T-helper 17 cell (primary cell): ENCODE measurements at places on chromosomes 1 and 21.

DNA sequence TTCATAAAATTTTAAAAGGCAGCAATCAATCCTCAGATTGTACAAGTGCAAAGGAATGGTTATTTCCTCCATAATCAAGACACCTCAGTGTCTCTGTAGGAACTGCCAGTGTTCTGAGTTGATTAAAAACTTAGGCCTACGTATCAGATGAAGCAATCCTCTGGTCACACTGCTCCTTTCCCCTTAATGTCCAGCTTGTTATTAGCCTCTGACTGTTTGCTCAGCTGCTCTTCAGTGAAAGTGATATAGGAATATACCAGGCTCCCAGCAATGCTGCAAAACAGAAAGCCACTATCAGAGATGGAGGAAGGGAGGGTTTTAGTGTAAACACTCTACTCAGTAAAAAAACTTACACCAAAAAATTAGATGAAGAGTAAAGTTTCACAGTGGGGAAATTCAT, 49.8 kb downstream of the SLC35D1 start:
- no peak for DNase-seq
- peaks cover 8% of the 10 kb centered on the region for H3K36me3 ChIP-seq
- H3K27ac ChIP-seq, result no peak overlapping the region
- peaks cover 30% of the 10 kb centered on the region for H3K4me1 ChIP-seq
- H3K4me3 ChIP-seq, result no peak overlapping the region

DNA sequence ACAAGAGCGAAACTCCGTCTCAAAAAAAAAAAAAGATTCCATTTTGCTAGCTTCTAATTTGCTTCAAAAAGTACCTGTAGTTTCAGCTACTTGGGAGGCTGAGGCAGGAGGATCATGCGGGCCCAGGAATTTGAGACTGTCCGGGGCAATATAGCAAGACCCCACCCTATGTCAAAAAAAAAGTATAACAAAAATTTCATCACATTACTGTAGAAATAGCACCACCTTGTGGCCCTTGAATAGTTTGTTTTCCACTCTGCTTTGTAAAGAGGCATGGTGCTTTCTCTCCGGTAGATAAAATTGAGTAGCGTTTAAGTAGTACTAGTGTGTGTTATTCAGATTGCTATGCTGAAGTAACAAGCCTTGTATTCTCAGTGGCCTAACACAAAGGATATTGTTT, 18.2 kb upstream of the MSTO1 start:
- H3K4me1 ChIP-seq, result peaks cover 4% of the 10 kb centered on the region
- no peak overlapping the region for H3K4me3 ChIP-seq
- no peak for DNase-seq
- no peak overlapping the region for H3K27ac ChIP-seq

DNA sequence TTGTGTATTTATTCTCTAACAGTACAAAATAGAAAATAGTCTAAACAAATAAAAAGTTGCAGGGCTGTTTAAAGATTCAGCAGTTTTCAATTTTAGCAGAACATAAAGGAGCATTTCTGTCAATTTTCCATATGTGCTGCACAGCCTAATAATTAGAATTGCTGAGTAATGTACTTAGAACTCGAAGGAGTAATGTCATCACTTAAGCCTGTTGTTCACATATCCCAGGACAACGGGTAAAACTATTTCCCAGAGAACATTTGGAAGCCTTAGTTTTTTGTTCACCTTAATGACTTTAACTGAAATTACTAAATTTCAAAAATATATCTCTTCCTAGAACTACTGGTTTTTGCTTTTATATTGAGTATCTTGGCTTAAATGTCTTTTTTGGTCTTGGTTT, 81.6 kb downstream of the ZP4 start:
- no peaks in the 10 kb centered on the region for H3K36me3 ChIP-seq
- no peak overlapping the region for H3K27ac ChIP-seq
- H3K4me1 ChIP-seq, result no peaks in the 10 kb centered on the region
- no peak overlapping the region for H3K4me3 ChIP-seq

DNA sequence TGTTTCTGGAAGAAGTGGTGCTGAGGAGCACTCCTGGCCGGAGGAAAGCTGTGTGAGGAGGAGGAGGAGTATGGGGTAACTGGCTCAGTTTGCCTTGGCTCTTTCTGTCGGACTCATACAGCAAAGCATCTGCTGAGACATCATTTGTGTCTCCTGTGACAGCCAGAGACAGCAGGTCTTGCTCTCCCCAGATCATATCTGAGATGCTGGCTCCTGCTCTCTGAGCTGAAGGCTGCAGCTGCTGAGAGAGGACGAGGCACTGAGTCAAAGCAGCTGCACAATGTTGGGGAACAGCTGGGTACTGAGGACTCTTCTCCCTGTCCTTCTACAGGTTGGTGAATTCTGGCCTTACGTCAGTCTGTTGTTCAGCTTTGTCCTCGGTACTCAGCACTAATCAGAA, 14.3 kb downstream of the OR2B11 start:
- H3K36me3 ChIP-seq, result peaks cover 27% of the 10 kb centered on the region
- no peak for DNase-seq
- H3K4me3 ChIP-seq, result no peak overlapping the region
- peaks cover 10% of the 10 kb centered on the region for H3K4me1 ChIP-seq

GRCh38 chr1:64073705-64074104, 129.7 kb upstream of the UBE2U start:
- no peak for DNase-seq
- H3K27ac ChIP-seq, result peak overlapping the region; percentile 10
- H3K4me1 ChIP-seq, result no peaks in the 10 kb centered on the region
- no peak overlapping the region for H3K4me3 ChIP-seq

DNA sequence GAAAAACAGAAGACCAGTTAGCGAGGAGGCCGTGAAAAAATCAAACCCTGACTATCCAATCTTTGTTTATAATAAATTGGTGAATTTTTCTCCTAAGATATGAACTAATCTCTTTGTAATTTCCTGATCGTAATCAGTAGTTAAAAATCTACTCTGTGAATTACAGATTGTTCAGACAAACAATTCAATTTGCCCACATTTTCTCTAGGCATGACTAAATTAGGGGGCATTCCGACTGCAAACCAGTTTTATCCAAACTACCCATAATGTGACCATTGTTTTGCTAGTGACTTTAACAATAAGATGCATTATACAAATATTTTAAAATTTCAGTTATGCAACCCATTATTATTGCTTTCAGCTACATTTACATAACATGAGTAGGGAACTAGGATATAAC, 546.9 kb upstream of the ADAMTS5 start:
- no peak overlapping the region for H3K4me3 ChIP-seq
- no peak overlapping the region for H3K27ac ChIP-seq
- no peaks in the 10 kb centered on the region for H3K27me3 ChIP-seq
- H3K4me1 ChIP-seq, result no peaks in the 10 kb centered on the region

GRCh38 chr1:31944205-31945089, 6.3 kb upstream of the PTP4A2 start:
- H3K27ac ChIP-seq, result peak overlapping the region; percentile 89
- H3K36me3 ChIP-seq, result no peaks in the 10 kb centered on the region
- peak; percentile 66 for DNase-seq

DNA sequence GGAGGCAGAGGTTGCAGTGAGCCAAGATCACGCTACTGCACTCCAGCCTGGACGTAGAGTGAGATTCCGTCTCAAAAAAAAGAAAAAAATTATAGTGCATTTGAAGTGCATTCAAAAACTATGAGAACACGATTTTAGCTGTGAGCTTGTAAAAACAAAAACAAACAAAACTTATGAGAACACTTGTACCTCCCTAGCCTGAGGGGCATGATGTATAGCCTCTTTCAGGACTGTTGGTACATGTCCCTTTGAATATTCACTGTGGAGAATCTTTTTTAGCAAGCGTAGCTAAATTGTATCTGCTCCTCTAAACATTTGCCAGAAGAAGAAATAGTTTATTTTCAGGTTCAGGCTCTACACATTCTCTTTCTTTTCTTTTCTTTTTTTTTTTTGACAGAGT, 9.5 kb upstream of the DEGS1 start:
- DNase-seq, result no peak
- no peaks in the 10 kb centered on the region for H3K27me3 ChIP-seq
- H3K4me1 ChIP-seq, result peaks cover 24% of the 10 kb centered on the region
- no peak overlapping the region for H3K27ac ChIP-seq

DNA sequence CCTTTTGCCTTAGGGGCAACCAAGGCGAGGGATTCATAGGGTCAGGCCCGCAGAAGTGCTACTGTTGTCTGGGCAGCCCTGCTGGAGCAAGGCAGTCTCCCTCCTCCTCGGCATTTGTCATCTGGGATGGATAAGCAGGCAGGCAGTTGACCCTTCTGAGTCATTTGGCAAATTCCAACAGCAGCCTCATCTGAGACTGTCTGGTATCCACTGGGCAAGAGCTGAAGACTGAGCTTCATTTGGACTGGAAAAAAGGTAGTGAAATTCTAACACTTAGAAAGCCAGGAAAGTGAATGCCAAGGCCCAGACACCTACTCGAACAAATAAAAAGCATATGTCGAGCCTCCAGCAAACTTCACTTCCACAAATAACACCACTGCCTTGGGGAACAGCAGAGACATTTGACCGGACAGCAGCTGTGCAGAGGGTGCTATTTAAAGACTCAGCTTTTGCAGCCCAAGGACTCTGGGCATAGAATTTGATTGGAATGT, 4.0 kb upstream of the ZBTB40 start:
- H3K4me3 ChIP-seq, result no peak overlapping the region
- peaks cover 3% of the 10 kb centered on the region for H3K36me3 ChIP-seq
- peaks cover 12% of the 10 kb centered on the region for H3K4me1 ChIP-seq
- no peak for DNase-seq
- H3K27ac ChIP-seq, result no peak overlapping the region

- no peak for DNase-seq
- no peaks in the 10 kb centered on the region for H3K4me1 ChIP-seq
- no peak overlapping the region for H3K27ac ChIP-seq
- H3K4me3 ChIP-seq, result no peak overlapping the region
- no peaks in the 10 kb centered on the region for H3K27me3 ChIP-seq
Observed at GRCh38 chr1:219476116-219476515, 136.8 kb downstream of the ZC3H11B start.

GRCh38 chr1:194024659-194025058, 838.2 kb upstream of the B3GALT2 start:
- no peak for DNase-seq
- H3K27ac ChIP-seq, result no peak overlapping the region
- H3K4me3 ChIP-seq, result no peak overlapping the region
- H3K36me3 ChIP-seq, result peaks cover 2% of the 10 kb centered on the region
- H3K4me1 ChIP-seq, result no peaks in the 10 kb centered on the region

- DNase-seq, result no peak
- H3K27me3 ChIP-seq, result peaks cover 43% of the 10 kb centered on the region
- H3K4me3 ChIP-seq, result no peak overlapping the region
- H3K4me1 ChIP-seq, result no peaks in the 10 kb centered on the region
- no peak overlapping the region for H3K27ac ChIP-seq
- peaks cover 3% of the 10 kb centered on the region for H3K36me3 ChIP-seq
Observed at GRCh38 chr1:4590756-4591155, 63.7 kb upstream of the AJAP1 start.

- H3K27me3 ChIP-seq, result peaks cover 12% of the 10 kb centered on the region
- DNase-seq, result no peak
- no peak overlapping the region for H3K4me3 ChIP-seq
- no peaks in the 10 kb centered on the region for H3K4me1 ChIP-seq
- H3K27ac ChIP-seq, result no peak overlapping the region
Observed at GRCh38 chr1:38083541-38083940, 36.9 kb upstream of the POU3F1 start.

GRCh38 chr1:168555508-168556046, 11.8 kb upstream of the XCL2 start:
- peaks cover 5% of the 10 kb centered on the region for H3K4me1 ChIP-seq
- peaks cover 2% of the 10 kb centered on the region for H3K36me3 ChIP-seq
- H3K27me3 ChIP-seq, result no peaks in the 10 kb centered on the region

- no peak for DNase-seq
- no peak overlapping the region for H3K4me3 ChIP-seq
- H3K27me3 ChIP-seq, result no peaks in the 10 kb centered on the region
- H3K27ac ChIP-seq, result no peak overlapping the region
- H3K4me1 ChIP-seq, result peaks cover 9% of the 10 kb centered on the region
- H3K36me3 ChIP-seq, result peaks cover 3% of the 10 kb centered on the region
Observed at GRCh38 chr1:225915538-225915991, 8.5 kb downstream of the PYCR2 start.

GRCh38 chr1:76164165-76164564, 89.6 kb downstream of the ST6GALNAC3 start:
- no peak for DNase-seq
- no peaks in the 10 kb centered on the region for H3K27me3 ChIP-seq

DNA sequence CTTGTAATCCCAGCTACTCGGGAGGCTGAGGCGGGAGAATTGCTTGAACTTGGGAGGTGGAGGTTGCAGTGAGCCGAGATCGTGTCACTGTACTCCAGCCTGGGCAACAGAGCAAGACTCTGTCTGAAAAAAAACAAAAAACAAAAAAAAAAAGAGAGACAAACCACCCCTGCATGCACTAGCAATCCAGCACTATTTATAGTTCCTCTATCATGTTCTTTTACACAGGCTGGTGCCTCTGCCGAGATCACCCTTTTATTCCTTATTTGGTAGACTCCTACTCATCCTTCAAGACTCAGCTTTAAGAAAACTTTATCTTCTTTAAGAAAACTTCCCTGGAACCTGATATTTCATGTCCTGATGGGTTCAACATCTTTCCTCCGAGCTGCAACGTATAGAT, 10.8 kb downstream of the FMO5 start:
- no peaks in the 10 kb centered on the region for H3K27me3 ChIP-seq
- H3K4me3 ChIP-seq, result no peak overlapping the region
- DNase-seq, result no peak
- no peaks in the 10 kb centered on the region for H3K4me1 ChIP-seq

GRCh38 chr1:12690156-12690555, 25.8 kb upstream of the AADACL3 start:
- peaks cover 34% of the 10 kb centered on the region for H3K27me3 ChIP-seq
- no peak overlapping the region for H3K27ac ChIP-seq
- H3K36me3 ChIP-seq, result no peaks in the 10 kb centered on the region
- DNase-seq, result no peak

- H3K4me3 ChIP-seq, result no peak overlapping the region
- DNase-seq, result no peak
- H3K36me3 ChIP-seq, result peaks cover 2% of the 10 kb centered on the region
- H3K27me3 ChIP-seq, result peaks cover 4% of the 10 kb centered on the region
- no peak overlapping the region for H3K27ac ChIP-seq
Observed at GRCh38 chr1:157095091-157095490, 4.5 kb downstream of the ETV3L start.

GRCh38 chr1:63634471-63634870, 41.3 kb downstream of the PGM1 start:
- peaks cover 17% of the 10 kb centered on the region for H3K36me3 ChIP-seq
- H3K4me1 ChIP-seq, result peaks cover 2% of the 10 kb centered on the region
- H3K27me3 ChIP-seq, result no peaks in the 10 kb centered on the region
- no peak overlapping the region for H3K27ac ChIP-seq
